ENCODE measurements at places on chromosomes 6 and 20.

DNA sequence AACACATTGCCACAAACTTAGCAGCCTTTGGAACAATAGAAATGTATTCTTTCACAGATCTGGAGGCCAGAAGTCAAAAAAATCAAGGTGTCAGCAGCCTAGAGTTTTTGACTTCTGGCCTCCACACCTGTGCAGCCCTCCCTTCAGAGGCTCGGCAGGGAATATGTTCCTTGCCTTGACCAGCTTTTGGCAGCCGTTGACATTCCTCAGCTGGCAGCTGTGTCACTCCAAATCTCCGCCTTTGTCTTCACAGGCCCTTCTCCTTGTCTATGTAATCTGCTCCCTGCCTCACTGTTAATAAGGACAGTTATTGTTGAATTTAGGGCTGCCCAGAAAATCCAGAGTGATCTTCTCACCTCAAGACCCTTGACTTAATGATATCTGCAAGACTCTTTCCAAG is 17.2 kb upstream of the AHI1 start:
- no peak for DNase-seq

GRCh38 chr6:14665827-14666724 is 548.5 kb downstream of the CD83 start:
- peak; percentile 89 for DNase-seq

GRCh38 chr6:143937668-143937970 is 70.4 kb downstream of the PLAGL1 start:
- no peak for DNase-seq

DNA sequence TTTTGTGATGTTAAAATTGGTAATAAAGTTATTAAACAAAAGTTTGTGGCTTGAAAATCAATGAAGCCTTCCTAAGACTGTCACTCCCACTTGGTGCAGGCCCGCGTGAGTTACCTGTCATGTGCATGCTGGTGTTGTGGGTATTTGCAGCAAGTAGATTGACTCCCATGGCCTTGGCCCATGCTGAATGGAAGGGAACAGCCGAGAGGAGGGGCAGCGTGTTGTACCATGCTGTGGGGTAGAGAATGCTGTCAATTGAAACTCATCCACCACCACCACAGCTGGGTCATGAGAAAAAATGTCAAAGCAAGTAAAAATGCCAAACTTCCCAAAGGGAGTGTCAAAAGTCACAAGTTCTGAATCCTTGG is 12.7 kb upstream of the VNN1 start:
- DNase-seq = no peak

DNA sequence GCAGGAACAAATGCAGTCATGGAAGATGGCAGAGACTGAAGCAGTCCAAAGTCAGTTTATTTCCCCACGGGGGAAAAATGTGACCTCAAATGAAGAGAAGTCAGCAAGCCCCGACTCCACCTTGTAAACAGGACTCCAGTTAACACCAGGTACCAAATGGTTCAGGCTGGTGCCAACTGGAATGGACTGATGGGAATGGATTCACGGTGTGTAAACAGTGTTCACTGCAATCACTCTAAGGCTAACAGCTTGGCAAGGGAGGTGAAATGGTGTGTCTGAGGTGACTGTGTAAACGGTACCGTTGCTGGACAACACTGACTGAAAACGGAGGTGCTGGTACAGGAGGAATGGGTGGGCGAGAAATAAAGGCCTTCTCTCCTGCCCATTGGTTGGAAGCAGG is 12.0 kb downstream of the PLAGL2 start:
- no peak for DNase-seq

DNA sequence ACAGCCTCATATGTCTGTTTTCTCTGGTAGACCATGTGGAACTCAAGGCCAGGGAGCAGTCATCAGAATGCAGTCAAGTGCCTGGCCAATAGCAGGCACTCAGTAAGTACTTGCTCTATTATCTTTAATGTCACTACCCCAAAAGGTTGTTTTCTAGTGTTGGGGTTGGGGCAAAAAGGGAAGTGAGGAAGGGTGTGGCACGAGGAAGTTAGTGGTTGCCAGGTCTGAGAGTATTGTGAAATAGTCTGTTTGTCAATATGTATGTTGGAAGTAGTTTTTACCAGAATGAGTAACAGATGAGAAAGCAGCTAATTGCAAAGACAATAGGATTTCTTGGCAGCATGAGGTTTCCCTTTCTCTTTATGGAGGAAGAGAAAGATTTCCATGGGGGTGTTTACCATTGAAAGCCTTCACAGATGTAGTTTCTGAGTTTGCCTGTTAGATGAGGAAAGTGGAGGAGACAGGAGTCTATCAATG is 59.5 kb upstream of the ARMH2 start:
- DNase-seq = peak; percentile 73

GRCh38 chr6:124057461-124057860 is 253.8 kb downstream of the NKAIN2 start:
- DNase-seq = no peak

DNA sequence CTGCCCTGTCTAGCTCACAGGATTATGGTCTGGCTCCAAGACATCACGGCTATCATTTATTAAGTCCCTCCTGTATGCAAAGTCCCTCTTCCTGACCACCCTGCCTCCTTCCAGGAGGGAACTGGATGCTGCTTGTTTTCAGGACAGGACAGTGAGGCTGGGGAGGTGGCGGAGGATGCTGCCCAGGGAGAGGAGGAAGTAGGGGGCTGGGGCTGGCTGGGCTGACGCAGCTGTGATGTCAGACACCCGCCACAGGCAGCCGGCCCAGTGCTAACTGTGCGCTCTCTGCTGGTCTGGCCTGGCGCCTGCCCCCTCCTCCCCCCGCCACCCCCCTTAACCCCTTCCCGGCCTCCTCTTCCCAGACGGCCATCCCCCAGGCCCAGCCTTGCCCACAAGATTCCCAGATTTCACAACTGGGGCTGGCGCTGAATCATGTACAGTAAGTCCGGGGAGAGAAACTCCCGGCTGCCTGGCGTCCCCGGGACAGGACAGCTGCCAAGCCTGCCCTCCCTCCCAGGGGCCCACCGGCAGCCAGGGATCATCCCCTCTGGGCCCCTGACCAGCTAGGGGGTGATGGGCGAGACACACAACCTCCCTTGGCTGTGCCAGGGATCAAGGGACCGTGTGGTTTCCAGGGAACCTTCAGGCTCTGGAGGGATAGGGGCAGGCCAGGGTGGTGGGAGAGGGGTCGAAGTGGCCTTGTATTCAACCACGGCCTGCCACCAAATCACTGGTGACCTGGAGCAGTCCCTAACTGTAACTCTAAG is 118.1 kb downstream of the CEBPB start:
- DNase-seq = no peak

DNA sequence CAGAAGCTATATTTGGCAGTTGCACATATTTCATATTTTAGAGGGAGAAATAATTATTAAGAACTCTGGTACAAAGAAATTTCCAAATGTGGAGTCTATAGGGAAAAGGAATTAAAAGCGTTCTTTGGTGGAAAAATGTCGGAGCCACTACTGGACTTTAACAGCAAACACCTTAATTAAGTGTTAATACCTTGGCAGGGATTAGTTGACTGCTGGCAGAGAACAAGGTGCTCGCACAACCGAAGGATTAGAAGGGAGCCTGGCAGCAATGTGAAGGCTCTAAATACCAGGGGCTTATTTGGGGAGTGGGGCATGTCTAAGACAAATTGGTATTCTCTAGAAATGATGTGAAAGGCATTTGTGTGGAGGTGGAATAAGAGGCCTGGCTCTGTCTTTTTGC is 98.9 kb downstream of the PAK5 start:
- no peak for DNase-seq

- no peak for DNase-seq
These were observed 391.9 kb downstream of the CD109 start for GRCh38 chr6:74087899-74088298.

GRCh38 chr6:44892579-44892978 is 435.6 kb upstream of the RUNX2 start:
- DNase-seq = no peak

- DNase-seq = no peak
These were observed 113.2 kb downstream of the TMEM170B start for GRCh38 chr6:11650711-11651110.

- no peak for DNase-seq
These were observed 80.8 kb downstream of the AIG1 start for GRCh38 chr6:143141442-143141841.

- peak; percentile 12 for DNase-seq
These were observed 118.3 kb upstream of the ECI2 start for GRCh38 chr6:4253604-4254231.

DNA sequence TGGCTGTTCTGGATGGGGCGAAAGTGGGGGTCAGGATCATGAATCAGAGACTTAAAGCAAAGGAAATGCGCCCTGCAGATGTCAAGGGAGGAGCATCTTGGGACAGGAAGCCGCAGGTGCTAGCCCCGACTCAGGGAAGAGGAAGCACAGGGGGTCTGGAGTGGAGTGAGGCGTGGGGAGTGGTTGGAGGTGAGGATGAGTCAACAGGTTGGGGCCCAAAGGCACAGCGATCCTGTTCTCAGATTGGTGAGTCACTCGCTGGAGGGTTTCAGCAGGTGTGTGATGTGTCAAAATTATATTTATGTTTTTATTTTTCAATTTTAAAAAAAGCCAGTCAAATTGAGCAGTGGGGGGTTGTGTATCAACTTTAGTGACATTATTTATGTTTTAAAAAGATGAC is 19.0 kb downstream of the PACSIN1 start:
- peak; percentile 57 for DNase-seq

DNA sequence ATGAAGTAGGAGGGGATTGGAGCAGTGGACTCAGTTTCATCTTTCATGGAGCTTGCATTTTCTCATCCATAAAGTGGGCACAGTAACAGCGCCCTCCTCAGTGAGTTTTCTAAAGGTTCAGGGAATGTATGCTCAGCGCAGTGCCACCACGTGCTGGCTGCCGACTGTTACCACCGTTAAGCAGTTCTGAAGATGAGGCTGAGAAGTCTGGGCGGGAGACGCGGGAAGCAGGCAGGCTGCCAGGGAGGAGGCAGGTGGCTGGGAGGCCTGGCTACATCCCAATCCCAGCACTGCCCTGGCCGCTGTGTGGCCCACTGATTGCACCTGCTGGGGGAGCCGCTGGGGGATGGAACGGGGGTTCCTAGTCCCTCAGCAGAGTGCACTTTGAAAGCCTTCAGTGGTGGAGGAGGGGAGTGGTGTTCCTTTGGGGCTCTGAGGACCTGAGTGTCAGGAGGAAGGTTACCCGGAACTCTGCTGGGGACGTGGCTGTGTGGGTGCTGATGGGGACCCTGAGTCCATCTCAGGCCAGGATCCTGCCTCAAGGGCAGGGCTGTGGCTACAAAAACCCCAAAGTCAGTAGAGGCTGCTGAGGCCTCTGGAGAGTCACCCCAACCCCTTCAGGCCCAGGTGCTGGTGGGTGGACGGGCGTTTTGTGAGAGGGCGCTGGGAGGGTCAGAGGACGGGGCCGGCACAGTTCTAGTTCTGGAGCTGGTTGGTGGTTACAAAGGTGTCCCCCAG is 28.0 kb upstream of the PHACTR3 start:
- no peak for DNase-seq

- DNase-seq = no peak
These were observed 12.7 kb downstream of the IGF2R start for GRCh38 chr6:159981403-159982245.

GRCh38 chr20:36002855-36003254 is 34.5 kb downstream of the CNBD2 start:
- DNase-seq = no peak

DNA sequence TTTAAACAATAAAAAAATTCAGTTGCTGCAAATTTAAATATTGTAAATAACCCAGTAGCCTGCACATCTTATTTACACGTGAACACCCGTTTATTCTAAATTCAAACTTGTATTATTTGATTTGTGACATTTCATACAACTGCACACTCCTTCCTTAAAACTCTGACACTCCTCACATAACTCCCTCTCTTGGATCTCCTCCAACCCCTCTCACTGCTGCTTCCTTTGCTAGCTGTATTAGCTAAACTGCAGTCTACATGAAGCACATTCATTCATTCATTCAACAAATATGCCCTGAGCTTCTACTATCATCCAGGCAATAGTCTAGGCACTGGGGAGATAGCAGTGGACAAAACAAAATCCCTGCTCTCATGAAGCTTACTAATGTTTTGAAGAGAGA is 47.0 kb downstream of the FBXL4 start:
- DNase-seq = no peak

DNA sequence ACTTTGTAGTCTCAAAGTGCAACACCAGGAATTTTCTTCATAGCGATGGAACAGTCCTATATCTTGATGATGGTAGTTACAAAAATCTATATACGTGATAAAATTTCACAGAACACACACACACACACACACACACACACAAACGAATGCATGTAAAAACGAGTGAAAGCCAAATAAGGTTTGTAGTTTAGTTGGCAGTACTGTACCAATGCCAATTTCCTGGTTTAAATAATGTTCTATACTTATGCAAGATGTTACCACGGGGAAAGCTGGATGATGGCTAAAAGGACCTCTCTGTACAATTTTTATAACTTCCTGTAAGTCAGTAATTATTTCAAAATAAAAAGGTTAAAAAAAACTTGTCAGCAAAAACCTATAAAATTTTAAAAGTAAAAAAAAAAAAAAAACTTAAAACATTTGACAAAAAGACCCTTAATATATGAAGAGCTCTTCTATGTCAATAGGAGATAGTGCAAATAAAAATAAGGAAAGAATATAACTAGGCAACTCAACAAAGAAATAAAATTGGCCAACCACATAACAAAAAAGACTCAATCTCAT is 37.6 kb downstream of the PDSS2 start:
- no peak for DNase-seq

DNA sequence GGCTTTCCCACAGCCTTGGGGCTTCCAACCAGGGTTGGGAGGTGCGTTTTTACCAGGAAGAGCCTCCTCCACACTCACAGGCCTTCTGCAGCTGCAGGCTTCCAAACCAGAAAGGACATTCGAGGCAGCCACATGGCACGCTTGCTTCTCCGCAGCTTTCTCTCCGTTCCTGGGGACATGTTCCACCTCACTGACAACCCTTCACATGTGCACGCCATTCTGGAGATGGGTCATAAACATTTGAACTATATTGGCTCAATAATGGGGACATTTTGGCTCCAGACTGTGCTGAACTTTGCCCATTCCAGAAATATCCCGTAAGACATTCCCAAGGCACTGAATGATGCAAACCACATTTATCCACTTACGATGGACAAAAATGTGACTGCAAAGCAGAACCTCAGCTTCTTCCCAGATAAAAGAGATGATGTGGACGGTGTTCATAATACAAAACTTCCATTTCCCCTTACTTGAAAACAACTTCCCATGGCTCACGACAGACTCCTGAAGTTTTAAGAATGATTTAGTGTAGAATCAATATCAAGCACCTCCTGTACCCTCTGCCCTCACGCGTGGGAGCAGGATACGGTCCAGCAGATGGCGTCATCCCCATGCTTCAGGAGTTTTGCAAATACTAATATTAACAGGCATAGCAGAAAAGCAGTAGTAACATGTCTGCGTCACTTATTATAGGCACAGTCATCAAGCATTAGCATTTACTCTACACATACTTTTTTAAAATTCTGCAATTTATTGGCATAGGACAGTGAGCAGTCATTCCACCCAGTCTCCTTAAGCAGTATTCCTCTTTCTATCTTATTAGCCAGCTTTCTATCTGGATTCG is 25.4 kb upstream of the FOXF2 start:
- no peak for DNase-seq
